ENCODE measurements at places on chromosomes 1 and 21.

- no peak for DNase-seq
Measured at GRCh38 chr1:73176902-73177301, 894.6 kb upstream of the NEGR1 start.

GRCh38 chr1:178490967-178491366 lies 5.8 kb downstream of the CLEC20A start:
- no peak for DNase-seq

GRCh38 chr1:176119549-176119948 lies 87.5 kb downstream of the COP1 start:
- DNase-seq: no peak

DNA sequence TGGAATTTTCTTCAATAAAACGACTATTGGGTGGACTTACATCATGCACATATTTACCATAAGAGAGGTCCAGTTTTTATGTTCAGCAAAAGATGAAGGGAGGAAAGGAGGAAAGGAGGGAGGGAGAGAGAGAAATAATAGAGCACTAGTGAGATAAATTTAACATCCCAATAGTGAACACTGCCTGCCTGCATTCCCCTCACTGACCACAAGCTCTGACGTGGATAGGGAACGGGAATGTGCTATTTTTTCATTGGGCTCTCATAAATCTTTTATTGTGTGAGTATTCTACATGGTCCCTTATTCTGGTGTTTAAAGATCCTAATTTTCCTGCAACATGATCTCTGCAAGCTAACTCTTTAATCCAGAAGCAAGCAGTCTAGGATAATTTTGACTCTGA lies 82.1 kb downstream of the TTC3 start:
- no peak for DNase-seq

- no peak for DNase-seq
Measured at GRCh38 chr1:39936724-39937491, 18.0 kb upstream of the MFSD2A start.

GRCh38 chr1:179881642-179882252 lies 338 bp upstream of the TOR1AIP1 start:
- no peak for DNase-seq

DNA sequence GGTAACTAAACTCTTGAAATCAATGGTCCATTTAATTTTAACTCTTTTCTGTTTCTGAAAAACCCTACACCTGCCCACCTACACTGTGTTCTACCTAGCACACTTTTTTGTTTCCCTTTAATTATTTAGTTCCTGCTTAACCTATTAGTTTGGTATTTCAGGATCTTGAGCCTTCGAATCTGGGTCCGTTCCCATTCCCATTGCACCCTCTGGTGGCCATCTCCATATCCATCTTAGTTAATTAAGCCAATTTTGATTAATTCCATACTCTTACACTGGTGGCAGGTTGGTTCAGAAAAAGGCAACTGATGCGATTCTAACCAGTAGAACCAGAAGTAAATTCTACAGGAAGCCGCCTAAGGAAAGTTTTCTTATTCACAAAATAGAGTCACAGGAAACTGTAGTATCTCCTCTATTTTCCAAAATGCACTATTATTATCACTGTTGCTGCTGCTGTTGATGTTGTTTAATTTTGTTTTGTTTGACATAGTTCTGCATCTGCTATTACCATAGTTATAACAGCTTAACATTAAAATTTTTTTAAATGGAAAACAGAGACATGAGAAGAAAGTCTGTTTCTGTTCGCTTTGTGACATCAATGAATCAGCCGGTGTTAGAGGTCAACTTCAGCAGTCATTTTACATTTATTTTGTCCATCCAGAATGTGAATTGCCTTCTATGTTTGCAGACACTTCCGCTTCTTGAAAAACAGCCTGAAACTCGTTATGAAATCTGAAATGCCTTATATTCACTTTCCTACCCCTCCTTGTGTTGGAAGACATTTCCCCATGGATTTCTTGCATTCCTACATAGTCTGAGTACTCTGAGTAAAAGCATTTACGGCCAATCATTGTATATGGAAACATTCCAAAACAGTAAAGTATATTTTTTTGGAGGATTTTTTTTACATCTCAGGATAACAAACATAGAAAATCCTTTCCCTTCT lies 115.5 kb upstream of the NCAM2 start:
- DNase-seq: no peak

DNA sequence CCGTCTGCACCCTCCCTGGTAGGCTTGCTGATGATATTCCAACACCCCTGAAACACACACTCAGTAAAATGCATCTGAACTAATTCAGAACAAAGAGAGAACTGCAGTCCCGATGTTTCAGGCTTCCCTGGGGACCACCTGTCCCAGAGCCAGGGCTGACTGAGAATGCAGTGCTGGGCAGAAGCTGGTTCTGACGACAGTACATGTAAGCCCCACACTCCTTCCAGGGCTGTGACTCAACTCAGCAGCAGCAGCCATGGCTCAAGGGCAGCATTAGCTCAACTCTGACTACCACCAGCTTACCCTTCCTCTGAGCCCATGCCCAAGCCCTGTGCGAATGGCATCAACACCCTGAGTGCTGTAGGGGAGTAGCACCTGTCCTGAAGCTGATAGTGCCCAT lies 56.4 kb upstream of the SIPA1L2 start:
- DNase-seq: no peak

GRCh38 chr1:219227360-219228057 lies 53.8 kb downstream of the LYPLAL1 start:
- DNase-seq: no peak

GRCh38 chr1:67019600-67020136 lies 34.3 kb downstream of the SLC35D1 start:
- no peak for DNase-seq

- DNase-seq: no peak
Measured at GRCh38 chr1:216437603-216438002, 14.4 kb upstream of the USH2A start.

DNA sequence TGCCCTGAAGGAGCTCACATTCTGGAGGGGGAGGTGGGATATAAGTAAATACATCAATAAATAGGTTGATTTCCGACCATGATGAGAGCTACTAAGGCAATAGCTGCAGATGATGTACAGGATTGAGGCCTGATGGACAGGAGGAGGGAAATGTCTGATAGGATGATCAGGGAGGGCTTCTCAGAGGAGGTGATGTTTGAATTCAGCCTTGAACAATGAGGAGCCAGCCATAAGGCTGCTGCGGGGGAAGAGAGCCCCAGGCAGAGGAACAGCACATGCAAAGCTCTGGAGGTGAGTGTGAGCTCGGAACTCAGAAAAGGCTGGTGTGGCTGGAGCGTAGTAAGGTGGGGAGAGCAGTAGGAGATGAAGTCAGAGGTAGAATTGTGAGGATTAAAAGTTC lies 411.7 kb downstream of the PTPRU start:
- no peak for DNase-seq

DNA sequence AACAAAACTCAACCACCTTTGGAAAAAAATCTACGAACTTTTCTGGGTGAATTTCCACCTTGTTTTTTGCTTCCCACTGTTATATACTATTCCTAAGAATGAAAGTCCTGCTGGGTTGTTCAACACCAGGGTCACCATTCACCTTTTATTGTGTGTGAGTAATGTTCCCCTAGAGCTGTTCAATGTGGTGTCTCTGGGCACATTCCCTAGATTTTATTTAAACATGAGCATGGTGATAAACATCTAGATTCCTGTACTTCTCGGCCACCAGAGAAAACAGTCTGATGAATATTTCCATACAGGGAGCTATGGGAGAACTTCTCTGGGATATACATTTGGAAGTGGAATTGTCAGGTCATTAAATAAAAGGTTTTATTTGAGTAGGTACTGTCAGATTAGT lies 13.0 kb downstream of the FMN2 start:
- DNase-seq: no peak

- no peak for DNase-seq
Measured at GRCh38 chr1:110482662-110483307, 31.8 kb downstream of the PROK1 start.

DNA sequence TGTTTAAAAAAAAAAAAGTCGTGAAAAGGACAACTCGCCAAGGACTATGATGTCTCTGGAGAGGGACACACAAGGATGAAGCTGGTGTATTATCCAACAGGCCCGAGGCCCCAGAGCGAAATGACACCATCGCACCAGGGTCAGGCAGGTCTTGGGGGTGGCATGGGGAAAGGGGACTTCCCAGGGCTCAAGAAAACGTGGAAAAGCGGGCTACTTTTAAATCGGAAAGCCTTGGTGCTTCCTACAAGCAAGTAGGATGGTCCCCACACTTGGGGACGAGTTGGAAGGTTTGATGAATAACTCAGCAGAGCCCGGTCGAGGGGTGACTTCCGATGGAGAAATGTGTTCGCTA lies 505 bp upstream of the GNPAT start:
- no peak for DNase-seq

DNA sequence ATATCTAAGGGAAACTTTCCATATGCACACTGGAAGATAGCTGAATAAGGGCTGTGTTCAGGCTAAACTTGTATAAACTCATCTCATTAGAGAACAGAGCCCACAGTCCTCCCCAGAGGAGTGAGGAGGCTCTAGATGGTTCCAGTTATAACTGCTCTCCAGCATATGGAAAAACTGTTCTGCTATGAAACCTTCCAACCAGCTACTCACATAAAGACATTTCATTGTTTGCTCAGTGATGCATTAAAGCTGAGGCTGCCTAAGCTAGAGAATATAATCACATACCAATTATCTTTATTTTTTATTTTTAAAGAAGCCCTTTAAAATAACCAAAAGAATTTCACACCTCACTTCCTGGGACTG lies 13.3 kb downstream of the AHCYL1 start:
- DNase-seq: no peak

- DNase-seq: no peak
Measured at GRCh38 chr21:41966041-41966833, 12.4 kb upstream of the C2CD2 start.

DNA sequence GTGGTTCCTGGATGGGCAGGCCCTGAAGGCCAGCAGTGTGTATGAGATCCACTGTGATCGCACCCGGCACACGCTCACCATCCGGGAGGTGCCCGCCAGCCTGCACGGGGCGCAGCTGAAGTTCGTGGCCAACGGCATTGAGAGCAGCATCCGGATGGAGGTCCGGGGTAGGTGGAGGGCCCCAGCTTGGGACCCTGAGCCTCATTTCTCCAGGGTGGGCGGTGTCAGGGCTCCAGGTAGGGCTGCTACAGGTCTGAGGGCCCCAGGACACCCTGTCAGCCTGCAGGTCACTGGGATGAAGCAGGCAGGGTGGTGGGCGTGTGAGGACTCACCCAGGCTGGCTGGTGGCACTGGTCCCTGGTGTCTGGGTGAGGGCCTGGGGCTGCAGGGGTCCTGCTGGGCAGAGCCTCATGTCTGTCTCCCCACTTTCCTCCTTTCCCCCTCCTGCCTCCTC lies 7.8 kb downstream of the OBSCN start:
- DNase-seq: no peak

GRCh38 chr1:245292553-245292952 lies 137.8 kb downstream of the KIF26B start:
- no peak for DNase-seq

GRCh38 chr1:73452522-73452921 lies 745.5 kb downstream of the LRRIQ3 start:
- DNase-seq: no peak

GRCh38 chr1:15843826-15844572 lies 3.5 kb upstream of the SPEN start:
- no peak for DNase-seq

GRCh38 chr1:44688760-44689446 lies 14.4 kb downstream of the ARMH1 start:
- no peak for DNase-seq
